ENCODE measurements at places on chromosomes 2 and 18.

GRCh38 chr2:240742602-240743095 lies 51.0 kb downstream of the AQP12A start:
- no peak for DNase-seq

DNA sequence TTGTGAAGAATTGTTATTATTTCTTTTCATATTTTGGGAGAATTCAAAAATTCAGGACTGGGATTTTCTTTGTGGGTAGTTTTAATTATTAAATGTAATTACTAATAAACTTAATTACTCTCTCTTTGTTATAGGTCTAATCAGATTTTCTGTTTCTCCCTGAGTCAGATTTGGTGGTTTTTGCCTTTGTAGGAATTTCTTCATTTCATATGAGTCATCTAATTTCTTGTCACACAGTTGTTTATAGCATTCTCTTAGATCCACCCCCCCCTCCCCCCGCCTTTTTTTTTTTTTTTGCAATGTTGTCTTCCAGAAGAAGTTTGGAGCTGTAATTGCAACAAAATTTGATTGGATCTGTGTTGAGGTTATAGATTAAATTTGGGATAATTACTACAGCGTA lies 26.0 kb upstream of the GALR1 start:
- DNase-seq: no peak

DNA sequence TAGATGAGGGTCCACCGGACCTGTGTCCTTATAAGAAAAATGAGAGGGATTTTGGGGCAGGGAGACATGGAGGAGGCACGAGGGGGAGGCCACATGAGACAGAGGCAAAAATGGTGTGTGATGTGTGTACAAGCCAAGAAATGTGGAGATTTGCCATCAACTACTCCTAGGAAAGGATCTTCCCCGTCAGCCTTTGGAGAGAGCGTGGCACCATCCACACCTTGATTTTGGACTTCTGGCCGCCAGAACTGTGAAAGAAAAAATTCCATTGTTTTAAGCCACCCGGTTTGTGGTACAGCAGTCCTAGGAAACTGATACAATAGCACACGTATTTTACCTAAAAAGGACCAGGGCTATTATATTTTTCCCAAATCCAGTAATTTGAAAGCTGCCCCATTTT lies 829.0 kb upstream of the SALL3 start:
- DNase-seq: no peak

GRCh38 chr2:239910404-239910803 lies 114.7 kb downstream of the NDUFA10 start:
- DNase-seq: no peak

DNA sequence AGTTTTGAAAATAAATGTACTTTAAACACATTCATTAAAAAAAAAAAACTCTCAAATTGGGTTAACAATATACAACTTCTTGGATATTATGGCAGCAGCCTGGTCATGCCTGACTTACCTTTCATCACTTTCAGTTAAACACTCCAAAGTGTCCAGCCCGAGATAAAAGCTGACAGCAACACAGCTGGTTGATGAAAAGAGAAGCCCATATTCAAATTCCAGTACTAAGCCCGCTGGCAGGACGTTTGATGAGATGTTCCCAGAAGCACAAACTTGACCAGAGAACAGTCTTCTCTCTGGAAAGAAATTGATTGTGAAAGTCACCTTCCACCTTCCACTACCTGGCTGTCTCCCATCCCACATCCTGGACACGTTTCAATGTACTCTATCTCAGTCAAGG lies 586.3 kb downstream of the TDRD15 start:
- no peak for DNase-seq

DNA sequence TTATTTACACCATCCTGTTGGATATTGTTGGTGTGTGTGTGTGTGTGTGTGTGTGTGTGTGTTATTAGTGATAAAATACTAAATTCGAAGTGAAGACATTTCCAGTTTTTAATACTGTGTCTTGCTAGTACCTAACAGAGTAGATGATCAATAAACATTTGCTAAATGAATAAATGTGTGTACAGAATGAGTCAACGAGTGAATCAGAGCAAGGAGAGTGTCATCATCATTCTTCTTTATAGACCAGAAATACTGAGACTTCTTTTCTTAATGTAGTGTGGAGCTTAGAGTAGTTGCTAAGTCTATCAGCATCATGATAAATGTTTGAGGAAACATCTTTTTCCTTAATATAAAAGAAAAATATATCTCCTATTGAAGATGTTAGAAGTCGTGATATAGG lies 169.7 kb upstream of the SATB2 start:
- DNase-seq: no peak

GRCh38 chr2:205706769-205707381 lies 24.6 kb downstream of the NRP2 start:
- no peak for DNase-seq

DNA sequence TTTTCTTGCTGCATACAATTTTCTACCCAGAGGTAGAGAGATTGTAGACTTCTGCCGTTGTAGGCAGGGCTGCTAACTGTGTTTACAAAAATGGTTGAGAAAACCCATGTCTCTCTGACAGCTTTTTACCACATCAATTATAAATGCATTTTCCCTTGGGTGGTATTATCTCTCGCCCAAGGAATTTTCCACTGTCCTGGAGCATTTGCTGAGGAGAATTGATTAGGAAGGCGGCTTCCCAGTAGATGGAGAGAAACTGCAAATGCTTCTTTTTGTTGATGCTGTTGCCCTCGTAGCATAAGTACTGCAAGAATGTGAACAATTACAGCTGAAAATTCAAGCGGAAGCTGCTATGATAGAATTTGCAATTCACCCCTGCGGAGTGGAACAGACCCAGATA lies 1007.7 kb upstream of the KLHL29 start:
- no peak for DNase-seq

- DNase-seq: peak; percentile 2
These were observed 47.6 kb upstream of the GPC1 start for GRCh38 chr2:240387669-240388358.

GRCh38 chr2:22855081-22855480 lies 529.9 kb upstream of the KLHL29 start:
- DNase-seq: no peak

DNA sequence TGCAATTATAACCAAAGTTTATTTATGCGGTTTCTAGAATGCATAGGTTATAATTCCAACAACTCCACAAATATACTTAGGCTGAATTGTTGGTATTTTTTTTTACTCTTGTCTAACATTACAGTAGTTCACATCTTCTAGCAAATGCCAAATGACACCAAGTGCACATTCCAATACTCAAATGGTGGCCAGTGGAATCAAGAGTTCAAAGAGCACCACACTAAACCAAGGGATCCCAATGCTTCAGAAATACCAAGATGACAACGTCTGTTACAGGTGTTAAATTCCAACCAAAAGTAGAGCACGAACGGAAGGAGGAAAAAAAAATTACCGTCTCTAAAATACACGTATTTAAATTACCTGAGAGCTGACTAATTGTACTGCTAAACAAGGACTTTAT lies 136.2 kb downstream of the TMEM247 start:
- no peak for DNase-seq

- DNase-seq: peak; percentile 7
These were observed 4.3 kb downstream of the RAX start for GRCh38 chr18:59268721-59269562.

DNA sequence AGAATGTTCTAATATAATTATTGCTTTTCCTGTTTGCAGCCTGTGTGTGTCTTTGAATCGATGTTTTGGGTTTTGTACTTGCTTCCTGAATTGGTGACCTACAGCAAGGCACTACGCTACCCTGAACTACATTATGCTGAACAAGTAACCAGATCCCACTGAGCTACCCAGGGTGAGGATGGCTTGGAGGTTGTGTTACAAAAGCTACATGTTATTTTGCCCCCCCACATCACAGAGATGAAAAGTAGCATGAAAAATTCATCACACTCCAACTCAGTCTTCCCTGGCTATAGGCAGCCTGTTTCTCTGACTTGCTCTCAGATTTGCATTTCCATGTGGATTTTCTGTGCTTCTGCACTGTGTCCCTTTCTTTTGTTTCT lies 162.1 kb downstream of the LDLRAD4 start:
- DNase-seq: no peak

GRCh38 chr2:156192468-156192867 lies 140.1 kb downstream of the NR4A2 start:
- peak; percentile 3 for DNase-seq

DNA sequence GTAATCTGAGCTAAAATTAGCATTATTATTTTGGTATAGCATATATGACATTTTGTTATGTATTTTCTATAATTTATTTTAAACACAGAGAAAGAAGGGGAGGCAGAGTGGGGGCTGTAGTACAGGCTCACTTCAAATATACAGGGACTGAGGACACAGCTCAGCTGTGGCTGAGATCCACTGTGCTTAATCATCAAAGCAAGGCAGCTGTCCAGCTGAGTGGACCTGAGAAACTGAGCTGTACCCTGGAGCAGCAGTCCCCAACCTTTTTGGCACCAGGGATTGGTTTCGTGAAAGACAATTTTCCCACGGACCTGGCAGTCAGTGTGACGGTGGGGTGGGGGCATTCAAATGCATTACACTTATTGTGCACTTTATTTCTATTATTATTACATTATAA lies 687.2 kb downstream of the RNF144A start:
- no peak for DNase-seq

- no peak for DNase-seq
These were observed 176.5 kb upstream of the CTAGE1 start for GRCh38 chr18:22594155-22594690.

- DNase-seq: no peak
These were observed 20.3 kb downstream of the AGAP1 start for GRCh38 chr2:235513984-235514626.

GRCh38 chr2:144701259-144701658 lies 181.3 kb upstream of the ZEB2 start:
- DNase-seq: no peak

DNA sequence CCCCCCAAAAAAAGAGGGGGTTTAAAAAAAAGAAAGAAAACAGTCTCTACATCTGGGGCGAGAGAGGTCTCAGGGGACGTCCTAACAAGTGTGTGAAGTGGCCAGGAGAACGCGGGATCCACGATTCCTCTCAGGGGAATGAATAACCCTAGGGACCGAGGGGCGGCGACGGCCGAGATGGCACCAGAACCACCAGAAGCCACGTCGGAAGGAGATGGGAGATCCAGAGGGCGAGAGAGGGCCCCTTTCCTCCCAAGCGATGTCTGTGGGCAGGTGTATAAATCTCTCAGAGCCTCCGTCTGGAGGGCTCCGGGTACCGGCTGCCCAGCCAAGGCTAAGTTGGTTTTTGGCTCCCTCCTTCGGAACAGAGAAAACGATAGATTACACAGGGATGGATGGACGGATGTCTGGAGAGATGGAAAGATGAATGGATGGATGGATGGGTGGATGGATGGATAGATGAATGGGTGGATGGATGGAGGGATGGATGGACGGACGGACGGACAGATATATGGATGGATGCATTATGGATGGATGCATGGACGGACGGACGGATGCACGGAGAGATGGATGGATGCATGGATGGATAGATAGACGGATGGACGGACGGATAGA lies 1.7 kb downstream of the EPHA4 start:
- peak; percentile 77 for DNase-seq

- DNase-seq: no peak
These were observed 866 bp downstream of the CRIM1 start for GRCh38 chr2:36356298-36356989.

- no peak for DNase-seq
These were observed 16.0 kb upstream of the MSGN1 start for GRCh38 chr2:17800219-17800618.

GRCh38 chr2:47984041-47984440 lies 77.7 kb upstream of the FBXO11 start:
- DNase-seq: no peak

DNA sequence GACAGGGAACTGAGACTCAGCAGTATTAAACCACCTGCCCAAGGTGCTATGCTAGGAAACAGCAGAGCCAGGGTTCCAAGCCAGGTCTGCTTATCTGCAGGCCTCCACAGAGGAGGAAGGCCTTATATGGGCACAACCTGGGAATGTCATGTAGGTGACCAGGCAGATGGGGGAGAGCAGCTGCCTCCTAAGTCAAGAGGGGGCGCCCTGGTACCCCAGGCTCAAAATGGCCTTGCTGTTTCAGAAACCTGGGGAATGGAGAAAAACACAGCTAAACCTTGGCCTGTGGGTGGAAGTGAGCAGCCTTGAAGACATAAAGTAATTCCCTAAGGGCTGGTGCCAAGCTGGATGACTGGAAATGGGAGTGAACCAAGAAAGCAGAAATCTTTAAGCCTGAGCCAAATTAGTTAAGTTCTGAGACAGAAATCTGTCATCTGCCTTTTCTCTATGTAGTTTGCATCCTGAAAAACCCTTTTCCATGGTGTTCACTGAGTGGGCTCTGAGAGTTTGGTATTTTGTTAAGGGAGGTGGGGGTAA lies 79.1 kb downstream of the MAPK4 start:
- DNase-seq: peak; percentile 72

DNA sequence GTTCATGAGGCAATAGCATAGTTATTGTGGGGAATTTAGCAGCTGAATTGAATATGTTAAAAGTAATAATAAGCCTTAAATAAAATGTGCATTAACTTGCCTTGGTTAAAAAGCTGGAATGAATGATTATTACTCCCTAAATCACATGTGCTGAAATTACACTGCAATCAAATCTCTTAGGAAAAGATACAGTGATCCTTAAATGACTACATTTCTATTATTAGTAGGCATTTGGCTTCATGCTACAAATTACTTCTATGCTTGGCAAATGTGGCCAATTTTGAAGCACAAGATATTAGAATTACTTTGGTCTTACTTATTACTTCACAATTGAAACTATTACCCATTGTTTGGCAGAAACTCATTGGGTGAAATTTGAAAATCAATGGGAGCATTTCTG lies 5.4 kb downstream of the RND3 start:
- no peak for DNase-seq

- DNase-seq: no peak
These were observed 183.3 kb downstream of the LRP1B start for GRCh38 chr2:141947396-141948114.

DNA sequence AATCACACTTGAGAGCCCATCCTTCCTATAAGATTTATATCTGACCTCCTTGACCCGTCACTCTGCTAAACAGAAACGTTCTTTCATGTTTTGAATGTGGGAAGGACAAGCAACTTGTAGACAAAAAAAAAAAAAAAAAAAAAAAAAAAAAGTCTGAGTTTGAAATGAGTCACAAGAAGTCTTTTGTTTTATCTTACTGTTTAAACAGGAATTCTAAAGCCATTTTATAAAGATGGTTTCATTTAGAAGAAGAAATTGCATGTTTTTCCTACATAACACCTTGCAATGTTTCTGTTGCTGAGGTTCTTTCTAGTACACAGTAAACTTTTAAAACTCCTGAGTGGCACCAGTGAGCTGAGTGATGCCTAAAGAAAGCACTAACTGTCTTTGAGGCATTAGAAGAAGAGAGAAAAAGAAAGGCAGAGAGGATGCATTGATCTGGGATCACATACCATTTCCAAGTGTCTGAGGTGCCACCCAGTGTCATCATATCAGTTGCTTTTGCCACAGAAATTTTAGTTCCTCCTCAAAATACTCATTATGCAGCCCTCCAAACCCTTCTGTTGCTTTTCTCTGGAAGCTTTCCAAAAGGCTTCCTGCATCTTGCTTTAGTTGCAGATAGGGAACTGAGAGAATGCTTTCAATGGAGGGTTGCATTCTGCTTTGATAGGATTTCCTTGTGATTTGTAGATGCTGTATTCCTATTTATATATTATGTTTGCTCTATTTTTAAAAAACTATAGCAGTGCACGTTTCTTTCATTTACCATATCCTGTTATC lies 69.1 kb downstream of the ACVR2A start:
- DNase-seq: peak; percentile 22
